ENCODE measurements at places on chromosomes 1 and 21.
A peak's percentile ranks its signal among the peaks of the same experiment; 100 is the strongest.

GRCh38 chr21:28614791-28615190 lies 377.9 kb downstream of the LTN1 start:
- no peak for DNase-seq

- no peak for DNase-seq
Observed at GRCh38 chr1:225980005-225980836, 18.9 kb downstream of the SDE2 start.

DNA sequence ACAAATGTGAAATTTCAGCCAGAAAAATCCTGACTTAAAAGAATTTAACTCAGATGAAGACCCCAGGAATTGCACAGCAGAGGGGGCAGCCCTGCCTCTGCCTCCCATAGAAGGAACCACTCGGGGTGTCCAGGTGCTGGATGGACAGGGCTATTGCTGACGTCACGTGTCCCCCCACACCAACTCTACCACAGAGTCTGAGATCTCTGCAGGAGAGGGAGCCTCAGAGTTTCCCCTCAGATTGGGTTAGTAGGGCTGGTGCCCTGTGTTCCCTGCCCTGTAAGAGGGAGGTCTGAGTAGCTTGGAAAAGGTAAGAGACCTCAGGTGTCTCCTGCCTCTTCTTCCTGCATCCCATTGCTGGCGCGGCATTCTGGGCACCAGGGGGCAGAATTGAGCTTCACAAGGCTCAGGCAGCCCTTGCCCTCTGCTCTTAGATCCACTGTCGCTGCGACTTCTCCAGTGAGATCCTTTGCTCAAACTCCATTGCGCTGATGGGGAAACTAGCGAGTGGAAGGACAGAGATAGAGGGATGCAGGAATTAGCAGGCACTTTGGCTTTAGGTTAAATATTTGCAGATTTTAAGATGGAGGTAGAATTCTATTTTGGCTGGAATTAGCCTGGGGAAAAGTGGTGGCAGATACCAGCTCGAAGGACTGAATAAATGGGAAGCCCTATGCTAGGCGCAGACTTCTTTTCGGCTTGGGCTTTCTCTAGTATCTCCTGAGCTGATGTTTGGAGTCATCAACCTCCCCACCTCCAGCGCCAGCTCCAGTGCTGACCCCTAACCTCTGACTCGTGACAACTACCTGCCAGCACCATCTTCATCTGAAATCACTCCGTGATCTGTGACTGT lies 42.8 kb upstream of the DMBX1 start:
- peak; percentile 90 for DNase-seq

GRCh38 chr1:111795401-111795800 lies 39.7 kb downstream of the DDX20 start:
- no peak for DNase-seq

GRCh38 chr1:34052565-34052964 lies 112.5 kb downstream of the CSMD2 start:
- DNase-seq = no peak

DNA sequence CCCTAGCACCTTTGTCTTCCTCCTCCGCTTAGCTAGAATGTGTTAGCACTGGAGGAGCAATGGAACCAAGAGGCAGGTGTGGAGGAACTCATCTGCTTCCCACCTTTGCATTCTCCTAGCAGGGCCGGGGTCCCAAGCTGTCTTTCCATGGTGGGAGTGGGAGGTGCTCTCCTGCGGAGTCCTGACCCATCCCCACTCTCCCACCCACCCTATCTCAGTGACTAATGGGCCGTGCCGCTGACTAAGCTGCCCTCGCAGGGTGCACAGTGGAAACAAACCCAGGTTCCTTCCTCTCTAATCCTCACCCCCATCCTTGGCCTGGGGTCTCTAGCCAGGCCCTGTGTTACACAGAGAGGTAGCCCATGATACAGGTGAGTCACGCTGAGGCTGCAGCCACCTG lies 177.5 kb downstream of the HIVEP3 start:
- DNase-seq = no peak

DNA sequence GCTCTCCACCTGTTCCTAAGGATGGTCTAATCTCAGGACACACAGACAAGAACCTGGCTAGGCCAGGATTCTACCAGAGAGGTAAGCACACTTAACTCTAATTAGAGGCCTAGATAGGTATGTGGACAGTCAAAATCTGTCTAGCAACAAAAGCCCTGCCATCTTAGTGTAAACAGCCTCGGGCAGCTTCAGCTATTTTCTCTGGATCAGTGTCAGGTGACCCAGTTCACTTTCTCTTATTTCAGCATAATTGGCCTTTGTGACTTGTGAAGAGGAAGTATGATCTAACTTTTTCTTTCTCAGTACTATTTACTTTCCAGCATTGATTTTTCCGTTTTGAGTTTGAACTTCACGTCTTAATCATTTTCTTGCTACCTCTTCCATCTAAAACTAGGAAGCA lies 217.7 kb downstream of the CRB1 start:
- DNase-seq = no peak

DNA sequence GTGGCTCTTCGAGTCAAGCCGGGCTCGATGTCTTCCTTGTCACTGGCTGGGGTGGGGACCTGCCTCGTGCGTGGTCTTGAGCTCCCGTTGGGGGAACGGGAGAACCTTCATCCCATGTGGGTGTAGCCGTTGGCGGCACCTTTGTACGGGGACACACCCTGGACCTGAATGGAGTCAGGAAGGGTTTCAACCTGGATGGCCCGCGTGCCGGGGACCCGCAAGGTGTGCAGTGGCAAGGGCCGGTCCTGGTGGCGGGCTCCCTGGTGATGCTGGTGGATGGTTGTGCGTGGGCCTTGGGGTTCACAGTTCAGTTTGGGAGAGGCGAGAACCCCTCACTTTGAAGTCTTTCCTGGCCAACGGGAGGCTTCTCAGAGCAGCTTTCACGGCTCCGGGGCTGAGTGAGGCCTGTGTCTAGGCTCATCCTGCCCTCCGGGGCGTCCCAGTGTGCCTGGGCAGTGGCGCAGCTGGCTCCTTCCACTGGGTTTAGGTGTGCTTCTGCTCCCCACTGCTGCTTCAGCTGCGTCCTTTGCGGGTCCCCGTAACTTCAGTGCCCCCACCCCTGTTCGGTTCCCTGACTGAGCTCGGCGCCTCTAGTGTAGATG lies 11.4 kb downstream of the SKI start:
- no peak for DNase-seq

DNA sequence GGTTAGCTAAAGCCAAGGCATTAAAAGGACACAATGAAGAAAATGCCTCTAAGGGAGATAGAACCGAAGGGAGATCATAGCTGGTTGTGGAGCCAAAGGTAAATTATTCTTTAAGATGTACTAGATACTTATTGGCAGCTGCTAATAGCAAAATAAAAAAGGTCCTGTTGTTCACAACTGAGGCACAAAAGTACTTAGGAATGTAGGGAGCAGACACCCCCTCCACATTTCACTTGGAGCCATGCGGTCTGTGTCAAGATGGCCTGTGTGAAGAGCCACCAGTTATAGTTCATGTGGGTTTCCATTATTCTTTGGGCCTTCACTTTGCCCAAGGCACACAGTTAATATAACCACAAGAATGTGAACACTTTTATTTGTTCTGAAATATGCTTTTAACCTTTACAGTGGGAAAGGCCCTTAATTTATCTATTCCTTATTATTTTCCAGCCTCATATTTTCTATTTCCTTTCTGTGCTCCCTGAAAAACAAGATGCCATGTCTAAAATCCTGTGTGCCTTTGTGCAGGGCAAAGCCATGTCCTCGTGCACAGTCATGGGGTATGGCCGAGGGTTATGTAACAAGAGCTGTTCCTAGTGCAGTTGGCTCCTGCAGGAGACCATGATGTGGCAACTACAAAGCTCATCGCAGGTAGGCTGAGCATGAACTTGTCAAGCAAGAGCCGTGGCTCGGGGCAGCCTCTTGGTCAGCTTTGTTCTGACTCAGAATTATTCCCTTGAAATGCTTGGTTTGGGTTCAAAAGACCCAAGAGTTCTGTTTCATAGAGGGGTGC lies 16.2 kb upstream of the WDR26 start:
- DNase-seq = no peak

DNA sequence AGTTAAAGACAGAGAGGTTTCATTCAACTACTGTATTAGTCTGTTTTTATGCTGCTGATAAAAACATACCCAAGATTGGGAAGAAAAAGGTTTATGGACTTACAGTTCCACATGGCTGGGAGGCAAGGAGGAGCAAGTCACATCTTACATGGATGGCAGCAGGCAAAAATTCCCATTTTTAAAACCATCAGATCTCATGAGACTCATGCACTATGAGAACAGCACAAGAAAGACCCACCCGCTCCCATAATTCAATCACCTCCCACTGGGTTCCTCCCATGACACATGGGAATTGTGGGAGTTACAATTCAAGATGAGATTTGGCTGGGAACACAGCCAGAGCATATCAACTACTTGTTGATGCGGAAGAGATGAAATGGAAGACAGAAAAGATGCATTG lies 9.2 kb downstream of the GPR161 start:
- DNase-seq = no peak

- DNase-seq = no peak
Observed at GRCh38 chr1:69777423-69777822, 209.7 kb downstream of the LRRC7 start.

GRCh38 chr21:46038871-46039397 lies 57.4 kb downstream of the COL6A1 start:
- DNase-seq = no peak

DNA sequence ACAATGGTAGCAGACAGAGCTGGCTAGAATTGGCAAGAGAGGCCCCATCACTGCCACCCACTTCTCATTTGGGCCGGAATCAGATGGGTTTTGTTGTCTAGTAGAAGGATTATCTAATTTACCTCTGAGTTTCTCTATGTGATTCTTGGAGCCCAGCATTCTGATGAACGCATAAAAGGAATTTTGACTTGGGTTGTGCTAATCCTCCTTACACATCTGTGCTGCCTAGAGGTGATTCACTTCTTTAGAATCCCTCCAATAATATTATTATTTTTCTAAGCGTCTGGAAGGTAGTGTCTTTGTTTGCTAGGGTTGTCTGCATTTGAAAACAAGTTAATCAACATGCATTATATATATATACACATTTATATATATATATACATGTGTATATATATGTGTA lies 118.1 kb downstream of the RUNX1 start:
- DNase-seq = no peak
